ENCODE measurements at places on chromosomes 12 and 14. TPM values are rescaled to one million over a fixed set of nuclear protein-coding genes. Genes with fewer than 3 reads are reported as not detected.

DNA sequence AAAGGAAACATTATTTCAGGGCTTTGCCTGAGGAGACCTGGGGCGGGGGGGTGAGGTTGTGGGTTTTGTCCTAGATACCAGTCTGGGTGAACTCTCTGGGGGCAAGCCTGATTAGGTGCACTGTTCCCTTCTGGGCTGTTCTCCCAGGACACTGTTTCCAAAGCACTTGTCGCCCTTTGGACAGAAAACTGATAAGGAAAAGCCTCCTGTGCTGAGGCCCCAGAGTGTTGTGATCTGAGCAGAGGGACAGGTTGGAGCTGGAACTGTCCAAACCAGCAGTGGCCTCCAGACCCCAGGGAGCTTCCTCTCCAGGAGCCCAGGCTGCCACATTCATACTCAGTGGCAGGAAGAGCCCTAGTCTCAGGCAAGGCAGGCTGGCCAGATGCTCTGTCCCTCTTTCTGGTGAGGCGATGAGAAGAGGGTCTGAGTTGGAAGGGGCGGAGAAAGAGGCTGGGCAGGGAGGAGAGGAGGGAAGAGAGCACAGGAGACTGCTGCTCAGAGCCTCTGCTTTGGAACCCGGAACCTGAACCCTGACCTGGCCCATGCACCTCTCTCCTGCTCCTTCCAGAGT lies 1.9 kb downstream of the GALNT16 start:
- no peak for DNase-seq

GRCh38 chr14:80615831-80616230 lies 325.7 kb downstream of the CEP128 start:
- DNase-seq, result no peak

DNA sequence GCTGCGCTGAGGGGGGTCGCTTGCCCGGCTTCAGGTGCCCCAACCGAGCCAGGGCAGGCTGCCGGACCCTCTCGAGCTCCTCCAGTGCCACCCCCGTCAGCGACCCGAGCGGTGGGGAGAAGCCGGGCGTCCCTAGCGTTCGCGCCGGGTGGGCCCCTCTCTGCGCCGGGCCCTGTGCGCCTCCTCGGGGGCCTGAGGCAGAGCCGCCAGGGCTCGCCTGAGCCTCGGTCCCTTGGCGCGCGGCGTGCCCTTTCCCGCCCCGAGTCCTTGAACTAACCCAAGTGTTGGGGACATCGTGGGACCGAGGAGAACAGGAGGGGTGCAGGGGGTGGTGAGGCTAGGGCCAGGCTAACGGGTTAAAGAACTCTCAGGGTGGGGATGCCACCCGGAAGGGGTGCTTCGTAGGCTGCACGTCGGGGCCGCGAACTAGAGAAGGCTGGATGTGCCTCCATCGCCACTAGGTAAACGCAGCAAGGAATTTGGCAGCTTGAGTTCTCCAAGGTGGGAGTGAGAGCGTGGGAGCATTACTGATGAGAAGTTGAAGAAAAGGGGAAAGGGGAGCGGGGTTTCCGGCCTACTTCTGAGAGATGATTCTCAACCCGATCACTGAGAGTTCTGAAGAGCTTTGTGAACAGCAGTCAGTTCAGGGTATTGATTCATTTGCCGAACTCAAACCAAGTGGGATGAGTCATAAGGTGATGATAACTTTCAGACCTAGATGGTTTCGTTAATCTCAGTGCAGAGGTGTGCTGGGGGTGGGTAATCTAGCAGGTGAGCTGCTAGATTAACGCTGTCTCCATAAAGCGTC lies 618 bp downstream of the RNF34 start:
- peak; percentile 73 for DNase-seq

DNA sequence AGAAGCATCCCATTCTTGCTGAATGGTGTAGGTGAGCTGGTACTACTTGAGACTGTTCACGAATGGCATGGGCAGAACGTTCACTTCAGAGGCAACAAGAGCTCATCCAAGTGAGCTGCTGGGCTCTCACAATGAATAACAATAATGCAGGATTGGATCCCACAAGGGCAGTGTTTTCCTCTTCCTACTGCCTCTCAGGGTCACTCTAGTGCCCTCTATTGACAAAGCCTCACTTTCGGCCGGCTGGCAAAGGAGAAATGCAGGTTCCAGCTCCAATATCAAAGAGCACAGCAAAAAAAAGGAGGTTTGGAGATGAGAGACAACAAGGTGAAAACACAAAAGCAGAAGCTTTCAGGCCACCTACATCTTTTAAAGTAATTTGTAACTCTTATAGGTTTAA lies 74.6 kb upstream of the MYF6 start:
- no peak for DNase-seq

GRCh38 chr12:754851-755562 lies 2.6 kb downstream of the WNK1 start:
- DNase-seq, result no peak

The TEX52 gene
- not detected for total RNA-seq

The PIWIL1 gene
- not detected for total RNA-seq

The MGST1 gene
- 92.4 TPM for total RNA-seq

The B4GALNT1 gene
- total RNA-seq, result 3.4 TPM

The FAM90A1 gene
- total RNA-seq, result 0.28 TPM
